Activated effector memory CD4-positive, alpha-beta T cell treated with anti-CD3 and anti-CD28 coated beads, Interleukin-2, amount 50 U/mL, for 16 hours (primary cell): ENCODE measurements at places on chromosomes 2 and 18.

GRCh38 chr2:168811696-168812095 lies 9.3 kb downstream of the NOSTRIN start:
- no peak for DNase-seq

GRCh38 chr2:195838002-195838401 lies 181.0 kb downstream of the SLC39A10 start:
- DNase-seq = no peak

DNA sequence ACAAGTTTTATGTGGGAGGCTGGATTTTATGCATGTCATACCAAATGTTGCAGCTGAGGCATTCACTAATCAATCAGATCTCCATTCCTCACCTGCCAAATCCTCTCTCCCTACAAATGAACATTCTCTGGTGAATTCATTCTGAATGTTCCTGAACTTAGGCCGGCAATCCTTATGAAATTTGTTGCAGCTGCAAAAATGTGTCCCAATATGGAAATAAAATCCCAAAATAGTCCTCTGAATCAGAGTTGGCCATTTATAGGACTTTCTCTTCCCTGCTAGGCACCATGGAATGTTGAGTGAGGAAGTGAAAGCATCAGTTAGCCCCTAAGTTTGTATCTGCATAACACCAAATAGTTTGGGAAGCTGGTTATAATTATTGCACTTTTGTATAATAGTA lies 25.6 kb downstream of the GCA start:
- DNase-seq = no peak

DNA sequence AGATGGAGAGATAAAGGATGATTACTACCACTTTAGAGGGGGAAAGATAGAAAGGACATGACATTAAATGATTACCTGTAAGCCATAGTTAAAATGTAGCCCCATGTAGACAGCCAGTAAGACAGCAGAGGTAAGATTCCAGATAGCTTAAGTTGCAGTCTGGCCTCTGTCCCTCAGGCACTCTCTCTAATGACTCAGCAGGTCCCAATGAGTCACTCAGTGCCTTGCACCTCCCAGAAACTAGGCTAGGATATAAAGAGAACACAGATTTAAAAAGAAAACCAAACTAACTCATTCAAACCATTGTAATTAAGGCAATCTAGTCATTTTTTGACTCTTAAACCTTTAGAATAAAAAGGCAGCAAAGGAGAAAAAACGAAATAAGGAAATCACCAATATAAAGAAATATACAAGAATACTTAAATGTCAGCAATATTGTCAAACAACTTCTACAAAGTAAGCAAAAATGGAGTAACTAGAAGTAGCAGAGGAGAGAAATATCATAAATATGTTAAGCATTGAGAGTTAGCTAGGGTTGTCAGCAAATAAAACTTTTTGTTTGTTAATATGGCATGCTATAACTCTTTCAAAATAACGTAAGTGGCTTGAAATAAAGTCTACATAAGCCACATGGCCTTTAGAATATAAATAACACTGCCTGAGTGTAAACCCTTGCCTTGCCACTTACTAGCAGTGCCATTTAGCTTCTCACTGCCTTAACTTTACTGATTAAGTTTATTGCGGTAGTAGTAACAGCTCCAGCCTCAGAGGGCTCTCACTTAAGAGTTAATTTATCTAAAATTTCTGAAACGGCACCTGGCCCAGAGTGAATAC lies 48.5 kb downstream of the SOCS6 start:
- no peak for DNase-seq

GRCh38 chr2:100408104-100408503 lies 9.4 kb downstream of the CHST10 start:
- no peak for DNase-seq
